ENCODE measurements at places on chromosomes 7 and 10.

DNA sequence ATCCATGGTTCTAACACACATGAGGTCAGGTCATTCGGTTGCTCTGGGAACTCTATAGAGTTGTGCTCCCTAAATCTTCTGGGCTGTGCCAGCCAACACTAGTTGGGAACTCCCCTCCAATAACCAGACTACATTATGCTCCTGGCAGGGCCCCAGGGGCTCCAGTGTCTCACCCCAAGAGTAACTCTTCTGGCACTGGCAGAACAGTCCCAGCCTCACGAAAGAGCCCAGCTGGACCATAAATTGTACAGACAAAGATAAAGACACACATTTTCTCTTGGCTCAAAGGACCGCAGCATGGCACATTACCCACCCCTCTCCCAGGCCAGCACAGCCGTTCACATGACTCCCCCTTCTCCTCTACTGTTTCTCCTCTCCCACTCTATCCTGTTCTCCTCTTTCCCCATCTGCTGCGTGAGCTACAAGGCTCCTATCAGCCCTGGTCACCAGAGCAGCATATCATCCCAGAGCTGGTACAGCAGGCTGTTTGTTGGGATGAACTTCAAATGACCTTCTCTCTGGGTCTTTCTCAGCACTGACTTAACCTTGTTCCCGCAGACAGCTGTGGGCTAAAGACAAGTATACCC, 230.6 kb downstream of the PLXNA4 start:
- no peak for DNase-seq

DNA sequence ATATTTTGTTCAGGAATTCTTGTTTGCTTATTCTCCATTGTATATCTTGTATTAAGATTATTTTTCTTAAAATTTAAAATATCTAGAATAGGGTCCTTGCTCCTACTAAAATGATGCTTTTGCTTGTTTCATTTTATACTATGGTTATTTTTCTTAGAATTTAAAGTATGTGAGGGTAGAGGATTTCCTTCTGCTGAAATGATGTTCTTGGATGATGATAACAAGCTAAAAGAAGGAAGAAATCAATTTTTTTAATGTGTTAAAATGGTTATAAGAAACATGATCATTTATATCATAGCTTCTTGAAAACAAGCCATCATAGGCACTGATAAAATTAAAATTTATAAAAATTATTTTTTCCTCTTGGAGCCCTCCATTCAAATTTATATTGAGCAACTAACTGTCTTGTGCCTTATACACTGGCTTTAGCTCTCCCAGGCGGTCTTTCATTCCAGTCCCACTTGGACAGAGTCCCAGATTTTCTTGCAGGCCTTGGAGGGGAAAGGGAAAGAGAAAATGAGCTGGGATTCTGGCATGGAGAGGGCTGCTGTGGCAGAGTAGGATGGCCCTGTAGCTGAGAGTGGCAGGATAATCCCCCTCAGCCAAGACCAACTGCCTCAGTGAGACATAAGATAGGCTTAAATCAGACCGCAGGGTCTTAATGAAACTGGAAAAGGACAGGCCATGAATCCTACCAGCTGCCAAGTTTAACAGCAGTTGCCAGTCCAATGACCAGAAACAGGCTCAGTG, 60.2 kb downstream of the DNAJB9 start:
- DNase-seq = no peak

DNA sequence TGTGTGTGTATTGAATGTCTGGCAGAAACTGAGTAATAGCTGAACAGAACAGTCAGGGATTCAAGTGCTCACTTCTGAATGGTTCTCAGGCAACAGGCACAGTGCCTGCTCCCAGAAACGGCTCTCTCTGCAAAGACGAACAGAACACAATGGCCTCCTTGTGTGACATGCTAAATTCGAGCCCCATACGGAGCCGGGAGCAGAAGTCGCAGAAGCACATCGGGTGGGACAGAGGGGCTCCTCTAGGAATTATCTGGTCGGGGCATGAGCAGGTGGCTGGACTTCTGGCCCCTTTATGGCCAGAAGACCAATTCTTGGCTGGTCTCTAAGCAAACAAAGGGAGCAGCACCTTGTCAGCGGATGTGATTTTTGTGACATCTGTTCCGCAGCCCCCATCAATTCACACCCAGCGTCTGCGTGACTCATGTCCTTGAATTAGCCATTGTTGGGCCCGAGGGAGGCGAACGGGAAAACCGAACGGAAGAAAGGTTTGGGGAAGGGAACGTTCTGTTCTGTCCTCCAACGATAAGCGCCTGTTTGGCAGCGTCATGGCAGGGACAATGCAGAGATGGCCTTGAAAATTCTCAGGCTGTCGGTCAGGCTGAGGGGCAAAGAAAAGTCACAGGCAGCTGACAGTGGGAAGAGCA, 47.3 kb upstream of the NPTX2 start:
- no peak for DNase-seq

DNA sequence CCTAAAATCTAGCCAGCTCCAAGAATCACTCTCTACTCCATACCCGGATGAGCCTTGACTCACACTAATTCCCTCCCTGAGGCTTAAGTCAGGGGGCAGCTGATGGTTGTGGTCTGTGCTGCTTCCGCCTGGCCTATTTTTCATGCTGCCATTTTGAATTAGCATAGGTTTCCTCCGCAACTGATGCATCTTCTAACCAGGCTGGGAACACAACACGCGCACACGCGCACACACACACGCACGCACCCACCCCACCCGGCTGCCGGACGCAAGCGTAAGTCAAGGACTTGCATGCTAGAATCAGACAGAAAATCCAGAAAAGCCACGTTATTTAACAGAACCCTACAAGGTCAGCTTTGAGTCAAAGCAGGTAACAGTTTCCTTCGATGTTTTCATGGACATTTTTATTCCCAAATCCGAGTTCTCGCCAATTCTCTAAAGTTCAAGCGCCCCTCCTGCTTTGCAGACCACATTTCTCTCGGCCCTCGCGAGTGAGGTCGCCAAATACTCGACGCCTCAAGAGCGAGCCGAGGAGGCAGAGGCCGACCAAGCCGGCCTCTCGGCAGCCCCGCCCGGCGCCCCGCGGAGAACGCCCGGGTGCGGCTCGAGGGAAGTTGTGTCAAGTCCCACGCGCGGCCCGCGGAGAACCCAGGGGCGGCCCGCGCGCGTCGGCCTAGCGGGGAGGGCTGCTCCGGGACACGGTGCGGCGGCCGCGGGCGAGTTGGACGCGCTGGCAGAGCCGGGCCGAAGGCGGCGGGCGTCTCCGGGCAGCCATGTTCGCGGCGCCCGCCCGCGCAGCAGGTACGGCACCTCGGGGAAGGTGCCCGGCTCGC, 961 bp downstream of the SCRN1 start:
- peak; percentile 14 for DNase-seq

- DNase-seq = no peak
These were observed 2.7 kb upstream of the PPP2R2D start for GRCh38 chr10:131898061-131898460.

DNA sequence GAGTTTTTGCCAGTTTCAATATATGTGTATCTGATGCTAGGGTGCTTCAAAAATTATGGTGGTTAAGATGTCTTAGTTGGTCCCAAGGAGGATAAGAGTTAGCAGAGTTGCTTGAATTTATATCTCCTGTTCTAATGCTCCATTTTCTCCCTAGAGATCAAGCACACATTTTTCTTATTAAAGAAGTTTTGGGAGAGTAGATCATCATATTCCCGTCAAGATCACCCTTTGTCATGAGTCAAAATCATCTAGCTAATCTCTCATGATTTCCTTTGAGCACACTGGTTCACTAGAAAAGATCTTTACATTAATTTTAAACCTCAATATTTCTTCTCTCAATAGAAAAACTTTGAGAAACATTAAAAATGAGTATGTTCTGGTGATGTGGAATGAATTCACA, 429.9 kb upstream of the SEMA3A start:
- no peak for DNase-seq

DNA sequence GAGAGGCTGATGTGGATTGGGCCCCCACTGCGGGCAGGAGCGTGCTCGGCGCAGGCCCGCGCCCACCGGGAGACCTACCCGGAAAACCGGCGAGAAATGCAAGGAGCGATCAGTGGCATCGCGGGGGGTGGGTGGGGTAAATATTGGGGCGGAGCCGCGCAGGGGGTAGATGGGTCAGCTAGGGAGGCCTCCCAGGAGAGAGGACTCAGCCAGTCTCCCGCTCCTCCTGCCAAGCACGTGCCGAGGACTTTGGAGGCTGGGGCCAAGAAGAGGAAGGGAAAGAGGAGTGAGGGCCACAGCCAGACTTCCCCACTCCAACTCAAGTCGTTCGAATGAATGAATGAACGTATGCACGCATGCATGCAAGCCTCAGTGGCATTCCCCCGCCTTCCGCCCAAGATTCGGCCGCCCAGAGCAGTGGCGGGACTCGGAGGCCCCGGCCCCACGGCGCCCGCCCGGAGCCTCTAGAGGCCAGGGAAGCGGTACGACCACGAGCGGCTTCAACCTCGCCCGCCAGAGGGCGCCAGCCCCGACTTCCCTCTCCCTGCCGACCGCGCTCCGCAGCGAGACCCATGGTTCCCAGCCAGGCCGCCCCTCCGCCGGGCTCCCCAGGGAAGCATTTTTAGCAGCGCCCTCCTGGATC, 3.6 kb downstream of the NPM3 start:
- peak; percentile 83 for DNase-seq

- DNase-seq = no peak
These were observed 75.8 kb downstream of the DLG5 start for GRCh38 chr10:77850620-77851231.
